ENCODE measurements at places on chromosomes 11 and 22.

DNA sequence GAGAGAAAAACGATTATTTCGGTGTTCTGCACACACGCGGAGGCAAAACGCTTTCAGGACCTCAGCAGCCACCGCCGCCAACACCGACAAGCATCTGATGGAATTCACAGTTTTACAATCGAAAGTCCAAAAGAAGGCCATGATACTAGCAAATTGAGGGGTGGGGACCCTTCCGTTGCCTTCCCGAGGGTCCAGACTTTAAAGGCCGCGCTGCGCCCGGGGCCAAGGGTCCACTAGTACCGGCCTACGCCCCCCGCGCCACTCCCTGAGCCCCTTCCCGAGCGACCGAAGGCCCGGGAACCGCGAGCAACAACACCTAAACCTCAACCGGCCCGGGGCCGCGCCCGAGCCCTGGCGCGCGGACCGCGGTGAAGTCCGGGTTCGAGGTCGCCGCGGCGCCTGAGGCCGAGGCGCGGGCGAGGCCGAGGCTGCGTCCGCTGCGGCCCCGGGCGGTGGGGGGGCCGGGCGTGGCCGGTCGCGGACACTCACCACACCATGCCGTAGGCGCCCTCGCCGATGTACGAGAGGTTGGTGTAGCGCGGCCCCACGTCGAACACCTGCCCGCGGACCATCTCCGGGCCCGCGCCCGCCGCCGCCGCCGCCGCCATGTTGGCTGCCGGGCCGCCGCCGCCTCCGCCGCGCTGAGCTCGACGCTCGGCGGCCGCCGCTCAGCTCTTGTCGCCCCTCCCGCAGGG lies 465 bp downstream of the MAPK1 start:
- no peak for DNase-seq

DNA sequence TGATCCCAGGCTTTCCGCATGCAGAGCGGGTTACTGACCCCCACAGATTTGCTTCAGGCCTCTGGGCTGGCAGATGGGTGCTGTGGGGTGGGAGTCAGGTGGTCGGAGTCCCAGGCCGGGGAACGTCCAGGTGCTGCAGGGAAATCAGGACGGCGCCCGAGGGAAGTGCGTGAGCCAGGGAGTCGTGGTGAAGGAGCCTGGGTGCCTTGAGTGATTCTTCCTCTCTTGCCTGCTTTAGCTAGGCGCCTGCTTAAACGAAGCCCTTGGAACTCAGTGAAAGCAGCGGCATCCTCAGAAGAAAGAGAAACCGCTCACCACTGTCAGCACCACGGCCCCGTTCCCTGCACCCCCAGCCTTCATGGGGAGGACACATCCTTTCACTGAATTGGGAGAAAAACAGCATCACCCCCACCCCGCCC lies 455.6 kb downstream of the BRD1 start:
- DNase-seq: no peak

DNA sequence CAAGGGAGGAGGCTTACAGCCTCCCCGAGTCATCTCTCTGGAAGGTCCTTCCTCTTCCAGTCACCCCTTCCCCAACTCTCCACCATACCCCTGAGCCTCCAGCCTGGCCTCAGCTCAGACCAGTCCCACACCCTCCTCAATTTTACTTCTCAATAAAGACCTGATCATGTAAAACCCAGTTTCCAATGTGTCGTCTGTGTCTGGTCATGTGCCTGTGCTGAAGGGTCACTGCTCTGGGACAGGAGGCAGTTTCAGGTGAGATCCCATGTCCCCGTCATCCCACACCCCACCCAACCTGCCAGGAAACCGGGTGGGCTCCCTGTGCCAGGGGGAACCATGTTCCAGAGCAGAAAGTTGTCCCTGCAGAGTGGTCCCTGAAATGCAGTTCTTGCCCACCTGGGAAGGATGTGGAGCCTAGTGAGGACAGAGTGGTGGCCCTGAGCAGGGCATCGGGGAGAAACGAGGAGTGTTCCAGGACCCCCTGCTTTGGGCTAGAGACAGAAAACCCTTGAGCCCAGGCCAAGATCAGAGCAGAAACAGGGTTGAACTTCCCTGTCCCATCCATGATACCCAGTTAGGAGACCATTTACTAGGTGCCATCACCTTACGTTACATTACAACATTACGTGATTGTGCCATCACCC lies 19.4 kb downstream of the IGLL5 start:
- DNase-seq: no peak

- no peak for DNase-seq
Observed at GRCh38 chr22:30867746-30868662, 100.6 kb downstream of the MORC2 start.

DNA sequence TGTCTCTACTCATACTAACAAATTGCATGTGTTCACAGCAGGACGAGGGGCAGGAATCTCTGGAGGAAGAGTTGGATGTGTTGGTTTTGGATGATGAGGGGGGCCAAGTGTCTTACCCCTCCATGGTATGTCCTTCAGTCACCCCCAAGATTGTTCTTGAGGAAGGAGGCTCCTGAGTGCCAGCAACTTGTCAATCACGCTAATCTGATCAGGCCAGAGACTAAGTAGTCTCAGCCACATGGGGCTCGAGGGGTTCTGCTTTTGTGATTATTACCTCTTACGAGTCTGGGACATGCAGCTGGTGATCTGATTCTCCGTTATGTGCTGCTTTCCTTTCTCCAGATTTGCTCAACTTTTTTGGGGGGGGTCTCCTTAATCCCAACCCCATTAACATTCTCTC lies 54.3 kb downstream of the CTNND1 start:
- DNase-seq: no peak

DNA sequence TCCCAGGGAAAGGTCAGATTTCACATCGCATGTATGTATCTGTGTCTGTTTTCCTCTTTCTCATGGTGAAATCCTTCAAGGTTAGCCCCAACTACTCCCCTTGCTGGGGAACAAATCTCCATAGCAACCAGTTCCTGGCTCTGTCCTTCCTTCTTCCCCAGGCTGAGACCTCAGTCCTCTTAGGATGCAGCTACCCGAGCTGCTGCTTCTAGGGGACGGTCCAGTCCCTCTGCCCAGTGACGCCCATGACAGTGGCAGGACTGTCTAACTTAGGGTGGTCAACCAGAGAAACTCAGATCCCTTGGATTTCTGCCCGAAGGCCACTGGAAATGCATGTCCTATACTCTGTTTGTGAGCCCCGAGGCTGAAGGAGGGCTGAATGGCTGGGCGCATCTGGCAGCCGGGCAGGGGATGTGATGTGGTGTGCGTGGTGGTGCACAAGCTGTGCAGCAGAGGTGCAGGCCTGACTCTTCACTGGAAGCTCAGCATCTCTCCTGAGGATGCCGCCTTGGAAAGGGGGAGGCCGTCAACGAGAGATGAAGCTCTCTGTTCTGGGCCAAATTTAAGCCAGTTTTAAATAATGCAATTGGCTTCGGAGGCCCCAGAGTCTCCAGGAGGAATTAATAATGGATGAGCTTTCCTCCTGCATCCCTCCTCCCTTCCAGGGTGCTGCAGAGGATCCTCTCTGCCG lies 118.7 kb upstream of the B3GAT1 start:
- DNase-seq: no peak

DNA sequence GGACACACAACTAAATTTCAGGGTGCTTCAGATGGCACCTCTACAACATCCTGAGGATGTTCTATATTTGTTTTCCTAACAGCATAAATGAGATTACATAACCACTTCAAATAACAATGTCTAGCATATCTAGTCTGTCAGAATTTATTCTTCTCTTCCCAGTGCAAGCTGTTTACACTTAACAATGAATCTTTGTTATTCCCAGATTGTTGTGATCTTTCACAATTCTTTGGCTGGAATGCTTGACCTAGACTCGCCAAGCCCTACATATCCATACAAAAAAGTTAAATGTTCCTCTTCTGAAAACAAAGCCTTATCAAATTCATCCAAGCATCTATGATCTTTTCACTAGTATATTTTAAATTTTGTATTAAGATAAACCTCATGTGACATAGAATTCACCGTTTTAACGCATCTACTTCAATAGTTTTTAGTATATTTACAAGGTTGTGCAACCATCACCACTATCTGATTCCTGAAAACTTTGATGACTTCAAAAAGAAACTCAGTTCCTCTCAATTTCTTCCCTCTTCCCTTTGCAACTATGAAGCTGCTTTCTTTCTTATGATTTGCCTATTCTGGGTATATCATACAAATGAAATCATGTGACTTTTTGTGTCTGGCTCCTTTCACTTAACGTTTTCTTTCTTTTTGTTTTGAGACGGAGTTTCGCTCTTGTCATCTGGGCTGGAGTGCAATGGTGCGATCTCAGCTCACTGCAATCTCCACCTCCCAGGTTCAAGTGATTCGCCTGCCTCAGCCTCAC lies 61.7 kb upstream of the CHRNA10 start:
- DNase-seq: no peak

DNA sequence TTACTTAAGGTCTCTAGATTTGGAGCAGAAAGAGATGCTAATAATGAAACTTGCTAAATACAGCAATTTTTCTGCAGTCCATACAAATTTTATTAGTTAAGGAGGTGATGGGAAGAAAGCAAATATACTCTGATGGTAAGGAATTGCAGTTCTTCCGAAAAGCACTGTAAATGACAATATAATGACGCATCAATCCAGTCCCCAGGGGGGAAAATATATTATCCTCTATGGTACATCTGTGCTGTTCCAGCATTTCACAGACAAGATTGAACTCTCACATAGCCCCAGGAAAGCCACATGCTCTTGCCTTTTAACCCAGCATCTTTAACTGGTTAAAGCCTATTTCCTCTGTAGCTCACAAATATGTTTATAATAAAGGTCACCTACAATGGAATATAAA lies 416.6 kb upstream of the CCDC90B start:
- DNase-seq: no peak

Measured in GM12864 (cell line).